ENCODE measurements at places on chromosomes 2 and 18.

DNA sequence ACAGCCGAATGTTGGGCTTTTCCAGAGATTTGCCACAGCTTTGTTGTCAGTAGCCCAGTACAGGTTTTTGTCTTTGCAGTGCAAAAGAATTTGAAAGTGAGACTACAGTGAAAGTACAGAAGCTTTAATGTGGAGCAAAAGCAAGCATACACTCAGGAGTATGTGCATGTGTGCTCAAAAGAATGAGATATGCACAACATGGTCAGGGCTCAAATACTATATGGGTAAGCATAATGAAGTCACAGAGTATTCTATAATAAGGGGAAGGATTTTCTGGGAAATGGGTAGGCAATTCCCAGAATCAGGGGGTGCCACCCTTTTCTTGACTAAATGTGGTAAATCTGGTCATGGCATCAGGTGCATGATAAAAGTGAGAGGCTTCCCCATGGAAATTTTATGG, 72.1 kb upstream of the SULT1C3 start:
- no peak for DNase-seq

DNA sequence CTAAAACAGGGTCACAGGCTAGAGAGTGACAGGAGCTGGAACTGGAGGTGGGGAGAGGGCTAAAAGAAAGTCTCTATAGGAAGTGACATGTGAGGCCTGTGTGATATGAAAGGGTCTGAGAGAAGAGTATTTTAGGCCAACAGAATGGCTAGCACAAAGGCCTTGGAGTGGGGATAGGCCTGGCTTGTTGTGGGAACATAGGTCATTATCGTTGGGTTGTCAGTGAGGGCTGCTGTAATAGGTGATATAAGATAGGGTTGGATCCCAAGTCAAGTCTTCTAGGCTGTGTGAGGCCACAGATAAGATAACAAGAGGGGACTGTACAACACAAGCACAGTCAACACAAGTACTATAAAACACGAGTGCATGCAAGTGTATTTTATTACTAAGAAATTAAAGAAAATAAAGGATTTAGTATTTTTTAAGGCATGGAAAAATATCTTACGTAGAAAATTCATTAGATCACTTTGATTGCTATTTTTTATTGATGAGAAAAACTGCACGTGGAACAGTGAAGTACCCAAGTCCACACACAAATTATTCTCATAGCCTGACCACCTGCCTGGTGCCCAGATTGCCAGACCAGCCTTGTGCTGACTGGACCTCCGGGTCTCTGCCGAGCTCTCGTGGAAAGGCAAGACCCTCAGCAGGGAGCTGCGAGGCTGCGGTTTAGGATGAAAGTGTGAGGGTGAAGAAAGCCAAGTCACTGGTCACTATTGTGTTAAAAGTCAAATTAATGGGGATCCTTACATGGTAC, 14.1 kb downstream of the LTBP1 start:
- no peak for DNase-seq

DNA sequence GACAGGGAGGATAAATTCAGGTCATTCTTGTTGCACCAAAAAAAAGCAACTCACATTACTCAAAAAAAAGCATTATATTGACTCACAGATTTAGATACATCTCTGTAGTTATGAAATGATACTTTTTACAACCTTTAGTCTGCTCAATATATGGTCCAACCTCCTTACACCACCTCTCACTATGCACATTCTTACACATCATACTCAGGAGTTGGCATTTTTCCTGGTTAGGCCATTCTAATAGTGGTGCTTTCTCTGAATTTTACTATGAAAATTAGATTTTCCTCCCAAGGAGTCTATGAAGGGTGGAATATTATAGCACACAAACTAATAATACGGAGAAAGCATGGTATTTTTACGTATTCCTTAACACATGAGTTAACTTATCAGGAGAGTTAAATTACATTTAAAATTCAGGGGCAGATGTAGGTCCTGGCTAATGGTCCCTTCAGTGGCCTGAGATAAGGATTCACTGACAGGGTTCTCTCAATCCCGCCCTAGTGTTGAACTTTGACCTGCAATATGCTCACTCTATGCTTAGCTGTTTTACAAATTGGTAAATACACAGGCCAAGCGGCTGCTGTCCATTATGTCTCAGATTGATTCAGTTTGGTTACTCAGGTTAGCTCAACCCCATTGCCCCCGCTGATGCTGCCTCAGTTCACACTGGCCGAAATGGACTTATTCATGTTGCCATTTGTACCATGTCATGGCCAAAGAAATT, 153.6 kb downstream of the NCKAP5 start:
- DNase-seq: no peak

DNA sequence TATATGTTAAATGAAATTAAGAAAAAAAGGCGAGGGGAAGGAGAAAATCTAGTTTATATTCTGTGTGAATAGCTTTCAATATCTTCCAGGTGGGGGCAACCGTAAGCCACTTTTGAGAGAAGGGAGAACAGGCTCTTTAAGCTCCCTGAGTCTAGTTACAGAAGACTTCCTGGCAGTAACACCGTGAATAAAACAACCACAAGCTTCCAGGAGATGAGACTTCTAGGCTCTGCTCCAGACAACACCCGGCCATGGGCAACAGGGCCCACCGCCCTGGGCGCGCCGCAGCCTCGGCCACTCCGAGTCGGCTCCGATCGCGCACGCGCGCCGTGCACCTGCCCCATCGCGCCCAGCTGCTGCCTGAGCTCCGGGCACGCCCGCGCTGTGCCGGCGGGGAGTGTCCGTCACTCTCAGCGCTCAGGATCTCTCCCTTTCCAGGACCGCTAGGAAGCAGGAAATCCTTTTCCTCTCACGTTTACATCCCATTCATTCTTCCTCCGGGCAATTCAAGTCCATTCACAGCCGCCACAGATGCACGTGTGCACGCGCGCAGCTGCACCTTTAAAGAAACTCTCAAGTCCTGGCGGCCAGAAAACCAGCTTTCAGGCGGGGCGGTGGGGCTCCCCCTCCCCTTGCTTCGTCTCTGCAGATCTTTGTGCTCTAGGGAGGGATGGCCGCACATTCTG, 19.4 kb upstream of the PAX3 start:
- no peak for DNase-seq

DNA sequence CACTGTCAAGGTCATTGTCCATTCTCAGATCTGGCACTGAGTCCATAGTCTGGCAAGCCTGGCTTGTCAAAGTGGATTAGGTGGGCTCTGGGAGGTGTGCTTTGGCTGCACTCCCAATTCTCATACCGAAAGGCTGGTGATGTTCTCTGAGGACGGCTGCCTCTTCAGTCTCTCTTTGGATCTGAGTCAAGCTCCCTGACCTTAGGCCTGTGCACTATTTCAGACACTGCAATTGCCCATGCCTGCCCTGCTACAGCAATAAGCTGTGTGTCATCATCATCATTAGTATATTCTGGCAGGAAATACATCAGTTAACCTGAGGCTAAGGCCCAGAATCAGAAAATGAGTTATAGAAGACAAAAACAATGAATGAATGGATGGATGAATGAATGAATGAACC, 1.6 kb upstream of the SLC5A7 start:
- no peak for DNase-seq

DNA sequence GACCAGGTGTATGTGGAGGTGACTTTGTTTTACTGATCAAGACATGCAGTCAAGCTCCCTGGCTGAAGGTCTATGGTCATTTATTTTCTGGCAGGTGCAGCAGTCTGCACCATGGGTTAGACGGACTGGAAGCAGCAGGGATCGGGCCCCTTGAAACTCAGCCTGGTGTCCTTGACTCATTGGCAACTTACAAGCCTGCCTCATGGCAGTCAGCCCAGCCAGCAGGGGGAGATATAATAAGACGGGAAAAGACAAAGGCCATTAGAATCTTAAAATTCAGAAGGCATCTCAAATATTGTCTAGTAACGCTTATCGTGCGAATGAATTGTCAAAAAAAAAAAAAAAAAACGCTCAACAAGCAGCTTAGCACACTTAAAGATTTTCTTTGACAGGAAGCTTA, 308.2 kb downstream of the EN1 start:
- no peak for DNase-seq

GRCh38 chr2:26299471-26300101, 46.4 kb upstream of the SELENOI start:
- DNase-seq: no peak

- DNase-seq: no peak
These were observed 163.4 kb downstream of the BCL2 start for GRCh38 chr18:63155910-63156773.

DNA sequence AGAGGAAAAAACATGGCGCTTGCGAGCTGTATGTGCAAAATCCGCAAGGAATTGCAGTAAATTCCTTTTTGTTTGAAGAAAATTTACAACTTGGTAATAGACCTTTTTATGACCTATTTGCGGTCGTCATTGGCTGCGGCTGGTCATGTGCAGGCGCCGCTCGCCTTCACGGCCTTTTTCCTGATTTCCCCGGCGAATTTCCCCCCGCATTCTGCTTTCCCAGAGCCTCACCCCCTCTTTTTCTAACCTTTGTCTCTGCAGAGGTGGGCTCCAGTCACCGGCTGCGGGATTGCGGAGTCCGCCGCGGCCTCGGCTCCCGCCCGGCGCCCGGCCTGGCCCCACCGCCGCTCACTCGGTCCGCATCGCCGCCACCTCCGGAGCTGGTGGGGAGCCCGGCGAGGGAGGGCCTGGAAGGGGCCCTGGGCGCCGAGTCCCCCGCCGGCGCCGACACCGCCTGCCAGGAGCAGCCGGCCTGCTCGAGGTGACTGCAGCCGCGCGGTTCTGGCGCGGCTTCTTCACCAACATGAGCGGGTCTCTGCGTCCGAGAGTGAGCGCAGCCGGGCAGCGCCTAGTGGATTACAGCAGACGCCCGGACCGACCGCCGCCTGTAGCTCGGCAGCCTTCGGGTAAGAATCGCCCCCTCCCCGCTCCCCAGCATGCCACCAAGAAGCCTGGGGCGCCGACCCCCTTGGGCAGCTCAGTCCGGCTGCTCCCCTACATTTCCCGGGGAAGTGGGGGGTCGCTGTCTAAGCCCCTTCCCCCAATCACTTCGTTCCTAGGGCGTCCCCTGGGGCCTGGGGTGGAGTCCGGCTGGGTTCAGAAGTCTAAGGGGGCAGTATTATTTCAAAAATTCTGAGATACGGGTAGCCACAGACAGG, 7.1 kb downstream of the HOXD8 start:
- DNase-seq: no peak

DNA sequence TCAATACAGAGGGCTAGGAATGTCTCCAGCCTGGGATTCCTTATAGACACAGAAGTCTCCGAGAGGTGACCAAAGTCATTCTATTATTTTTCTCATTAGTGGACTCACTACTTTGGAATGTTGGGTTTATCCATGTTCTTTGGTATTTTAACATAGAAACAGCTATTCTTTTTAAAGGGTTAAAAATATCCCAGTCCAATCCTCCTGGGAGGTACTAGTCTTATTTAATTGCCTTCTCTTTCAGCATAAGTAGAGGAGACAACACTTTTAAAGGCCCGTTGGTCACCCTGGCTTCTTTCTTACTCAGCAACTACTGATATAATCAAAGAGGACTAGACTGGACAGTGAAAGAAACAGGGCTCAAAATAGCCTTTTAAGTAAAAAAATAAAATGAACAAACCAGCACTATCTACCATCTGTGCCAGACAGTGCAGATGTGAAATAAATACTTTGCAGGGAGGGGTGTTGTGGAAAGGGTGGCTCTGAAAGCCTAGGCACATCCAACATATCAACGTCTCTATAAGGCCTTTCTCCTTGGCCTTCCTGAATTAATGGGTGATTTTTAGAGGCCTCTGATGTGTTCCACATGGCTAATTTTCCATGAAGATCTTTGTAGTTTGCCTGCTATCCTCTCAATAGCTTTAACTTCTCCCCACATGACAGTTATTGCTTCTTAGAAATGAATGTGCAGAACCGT, 334.4 kb upstream of the THUMPD2 start:
- DNase-seq: no peak

- no peak for DNase-seq
These were observed 123.5 kb downstream of the FIGN start for GRCh38 chr2:163612332-163612731.

DNA sequence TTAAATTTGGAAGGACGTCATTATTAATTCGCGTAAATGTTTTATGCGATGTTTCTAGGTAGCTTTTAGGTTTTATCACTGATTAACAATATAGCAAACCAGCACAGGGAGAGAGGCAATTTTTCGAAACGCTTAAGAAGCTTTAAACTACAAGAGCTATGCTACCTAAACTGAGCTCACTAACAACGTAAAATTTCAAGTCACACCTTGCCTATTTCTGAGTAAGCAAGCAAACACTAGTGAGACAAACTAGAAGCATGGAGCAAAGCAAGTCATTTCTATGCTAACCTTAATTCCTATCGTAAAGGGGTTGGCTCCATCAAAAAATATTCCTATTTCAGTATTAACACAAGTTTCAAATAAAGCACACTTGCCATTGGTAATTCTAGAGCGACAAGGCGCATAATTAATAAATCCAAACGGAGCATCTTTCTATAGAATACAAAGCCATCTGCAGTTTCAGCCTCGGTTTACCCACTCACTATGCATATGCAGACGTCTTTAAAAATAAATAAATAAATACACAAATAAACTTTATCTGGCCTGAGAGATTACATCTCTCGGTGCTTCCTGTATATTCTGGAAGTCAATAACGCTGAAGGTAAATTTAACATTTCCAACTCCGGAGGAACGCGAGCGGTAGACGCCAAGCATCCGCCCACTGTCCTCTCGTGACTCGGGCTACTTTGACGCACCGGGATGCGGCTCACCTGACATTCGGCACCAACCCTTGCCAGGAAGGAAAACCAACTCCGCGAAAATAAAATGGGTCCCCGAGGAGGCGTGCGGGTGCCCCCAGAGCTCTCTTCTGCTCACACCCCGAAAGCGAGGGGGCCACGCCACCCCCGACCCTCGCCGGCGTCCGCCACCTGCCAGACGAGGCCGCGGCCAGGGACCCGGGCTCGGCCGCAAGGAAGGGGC, 947 bp downstream of the ITSN2 start:
- DNase-seq: no peak

GRCh38 chr2:73289304-73289703, 4.0 kb downstream of the EGR4 start:
- no peak for DNase-seq

DNA sequence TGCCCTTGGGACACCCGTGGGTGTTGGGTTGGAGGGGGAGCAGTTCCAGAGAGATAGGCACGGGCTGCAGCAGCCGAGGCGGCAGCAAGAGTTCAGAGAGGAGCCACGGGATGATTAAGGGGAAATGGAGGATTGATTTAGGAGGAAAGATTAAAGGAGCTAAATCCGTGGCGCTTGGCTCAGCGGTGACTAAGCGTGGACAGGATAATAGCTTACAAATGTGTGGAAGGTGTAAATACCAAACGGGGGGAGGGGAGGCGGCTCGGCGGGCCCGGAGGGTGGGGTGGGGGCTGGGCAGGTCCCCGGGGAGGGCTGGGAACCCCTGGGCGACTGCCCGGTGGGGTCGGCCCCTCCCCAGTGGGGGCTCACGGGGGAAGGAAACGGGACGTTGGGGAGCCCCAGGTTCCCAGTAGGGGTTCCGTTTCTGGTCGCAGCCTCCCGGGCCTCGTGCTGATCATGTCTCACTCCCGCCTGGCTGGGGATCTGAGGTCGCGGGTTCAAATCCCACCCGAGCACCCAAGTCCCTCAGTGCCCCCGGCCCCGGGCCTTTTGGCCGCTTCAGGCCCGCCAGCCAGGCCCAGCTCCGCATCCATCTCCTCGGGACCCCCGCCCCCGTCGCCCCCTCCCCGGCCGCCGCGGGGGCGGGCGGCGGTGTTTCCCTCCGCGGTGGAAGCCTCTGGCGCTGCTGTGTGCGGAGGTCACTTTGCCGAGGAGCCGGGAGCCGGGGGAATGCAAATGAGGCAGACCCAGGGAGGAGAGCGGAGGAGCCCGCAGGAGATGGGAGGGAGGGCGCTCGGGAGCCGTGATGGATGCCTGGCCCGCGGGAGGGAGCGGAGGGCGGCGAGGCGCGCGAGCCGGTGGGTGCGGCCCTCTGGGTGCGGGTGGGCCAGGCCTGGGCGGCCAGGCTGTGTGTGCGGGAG, 8.1 kb downstream of the ASIC4 start:
- no peak for DNase-seq

All from activated CD8-positive, alpha-beta memory T cell treated with anti-CD3 and anti-CD28 coated beads for 4 hours (primary cell).